ENCODE measurements at places on chromosomes 5 and 9. TPM values are rescaled to one million over a fixed set of nuclear protein-coding genes. Genes with fewer than 3 reads are reported as not detected.

The FSD1L gene
- 2.0 TPM for polyA plus RNA-seq

The UNC13B gene
- polyA plus RNA-seq = 5.5 TPM

The RANBP3L gene
- not detected for polyA plus RNA-seq

The NIPAL4 gene
- polyA plus RNA-seq = not detected

The LHX2 gene
- polyA plus RNA-seq = not detected

- peak; percentile 54 for DNase-seq
These were observed 399 bp downstream of the NDUFA2 start for GRCh38 chr5:140647042-140647419.

- no peak for DNase-seq
These were observed 546.6 kb upstream of the PTPRD start for GRCh38 chr9:11159318-11159862.

DNA sequence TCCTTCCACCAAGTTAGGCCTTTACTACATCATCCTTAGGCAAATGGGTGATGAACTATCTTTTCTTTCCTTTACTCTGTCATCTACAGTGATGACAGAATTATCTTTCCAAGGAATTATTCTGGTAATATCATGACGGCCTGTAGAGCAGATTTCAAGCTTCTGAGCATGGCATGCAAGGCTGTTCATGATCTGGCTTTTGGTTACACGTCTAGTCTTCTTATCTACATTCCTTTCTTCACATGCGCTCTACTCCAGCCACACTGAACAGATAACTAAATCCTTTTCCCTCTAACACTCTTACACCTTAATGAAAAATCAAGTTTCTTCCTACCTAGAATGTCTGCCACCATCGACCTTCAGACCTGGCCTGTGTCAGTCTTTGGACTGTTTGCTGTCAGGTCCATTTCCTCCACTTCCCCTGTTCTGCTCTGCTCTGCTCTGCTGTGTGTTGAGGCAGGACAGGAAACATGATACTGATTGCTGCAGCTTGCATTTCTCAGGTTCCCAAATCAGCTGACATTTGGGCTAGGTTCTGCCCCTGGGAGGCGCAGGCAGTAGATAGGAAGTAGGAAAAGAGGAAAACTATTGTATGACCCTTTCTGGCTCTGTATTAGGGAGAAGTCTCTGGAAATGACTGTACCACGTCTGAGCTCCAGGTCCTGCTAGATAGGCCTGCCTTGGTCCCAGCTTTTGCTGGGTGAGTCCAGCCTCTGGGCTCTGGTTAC lies 4.2 kb downstream of the SCGB3A2 start:
- no peak for DNase-seq

DNA sequence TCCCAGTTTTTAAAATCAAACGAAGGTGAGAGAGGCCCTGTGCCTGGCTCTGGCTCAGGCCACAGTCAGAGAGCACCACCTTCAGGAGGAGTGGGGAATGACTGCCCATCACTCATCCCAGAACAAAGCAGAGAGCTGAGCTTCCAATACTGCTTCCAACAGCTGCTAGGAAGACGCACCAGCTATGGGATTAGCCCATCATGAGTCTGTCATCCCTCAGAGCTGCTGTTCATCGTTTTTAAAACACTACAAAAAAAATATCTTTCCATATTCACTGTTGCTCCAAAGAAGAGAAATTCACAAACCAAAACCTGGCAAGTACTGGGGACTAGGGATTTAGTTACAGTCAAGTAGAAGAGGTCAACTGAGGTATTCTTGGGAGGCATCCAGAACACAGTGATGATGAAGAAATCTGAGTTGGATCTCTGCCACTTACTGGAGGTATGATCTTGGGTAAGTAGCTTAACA lies 102.4 kb downstream of the CDK5RAP2 start:
- peak; percentile 86 for DNase-seq
